ENCODE measurements at places on chromosomes 3 and 15.

DNA sequence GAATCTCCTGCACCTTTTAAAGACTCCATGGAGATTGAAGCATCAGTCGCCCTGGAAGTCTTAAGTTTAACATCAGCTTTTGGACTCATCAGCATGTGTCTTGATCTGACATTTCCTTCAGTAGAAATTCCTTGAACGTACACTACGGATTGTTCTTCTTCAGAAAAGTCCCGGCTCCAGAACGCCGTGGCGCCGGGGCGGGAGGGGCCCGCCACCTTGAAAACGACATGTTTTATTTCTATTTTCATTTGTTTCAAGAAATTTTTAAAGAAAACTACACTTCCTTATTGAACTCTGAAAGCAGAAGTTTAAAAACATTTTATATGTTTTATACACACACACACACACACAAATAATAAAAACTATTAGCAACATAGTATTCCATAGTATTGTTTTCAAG, 32.6 kb upstream of the RAP2B start:
- DNase-seq, result no peak

DNA sequence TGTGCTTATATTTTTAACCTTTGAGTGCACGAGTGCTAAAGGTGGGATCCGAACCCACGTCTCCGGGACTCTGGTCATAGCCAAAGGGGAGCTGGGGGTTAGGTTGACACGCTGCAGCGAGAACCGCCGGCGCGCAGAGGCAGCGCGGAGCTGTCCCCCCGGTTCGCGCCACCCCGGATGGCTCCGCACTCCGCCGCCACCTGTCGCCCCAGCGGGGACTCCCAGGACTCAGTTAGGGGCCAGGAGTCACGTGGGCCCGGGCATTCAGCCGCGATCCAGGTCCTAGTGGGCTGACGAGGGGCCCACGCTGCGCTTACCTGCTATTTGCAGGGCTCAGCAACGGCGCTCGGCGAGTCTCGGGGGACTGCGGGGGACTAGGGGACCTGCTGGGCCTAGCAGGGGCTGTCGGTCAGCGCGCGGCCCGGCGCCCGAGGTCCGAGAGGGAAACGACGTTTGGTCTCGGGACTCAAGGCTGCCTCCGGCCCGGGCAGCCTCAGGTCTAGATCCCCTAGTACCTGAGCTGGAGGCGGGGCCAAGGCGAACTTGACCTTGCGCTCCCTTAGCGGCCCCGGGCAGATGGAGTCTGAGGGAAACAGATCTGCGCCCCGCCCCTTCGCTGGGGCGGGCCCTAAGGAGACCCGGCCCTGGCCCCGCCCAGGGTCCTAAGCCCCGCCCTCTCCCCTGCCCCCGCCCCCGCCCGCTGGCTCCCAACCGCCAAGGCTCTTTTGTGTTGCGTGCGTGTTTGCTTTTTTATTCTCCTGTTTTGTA, at the start of gene NMNAT3:
Gene NMNAT3 (minus strand): TSS at position 585 of the 768 bp plus-strand sequence. CDS start 50,248 bp downstream, outside the sequence.
- DNase-seq, result peak; percentile 40

- no peak for DNase-seq
Measured at GRCh38 chr3:130405956-130406355, 60.5 kb downstream of the COL6A5 start.

- DNase-seq, result no peak
Measured at GRCh38 chr15:99239545-99240198, 9.7 kb downstream of the TTC23 start.

DNA sequence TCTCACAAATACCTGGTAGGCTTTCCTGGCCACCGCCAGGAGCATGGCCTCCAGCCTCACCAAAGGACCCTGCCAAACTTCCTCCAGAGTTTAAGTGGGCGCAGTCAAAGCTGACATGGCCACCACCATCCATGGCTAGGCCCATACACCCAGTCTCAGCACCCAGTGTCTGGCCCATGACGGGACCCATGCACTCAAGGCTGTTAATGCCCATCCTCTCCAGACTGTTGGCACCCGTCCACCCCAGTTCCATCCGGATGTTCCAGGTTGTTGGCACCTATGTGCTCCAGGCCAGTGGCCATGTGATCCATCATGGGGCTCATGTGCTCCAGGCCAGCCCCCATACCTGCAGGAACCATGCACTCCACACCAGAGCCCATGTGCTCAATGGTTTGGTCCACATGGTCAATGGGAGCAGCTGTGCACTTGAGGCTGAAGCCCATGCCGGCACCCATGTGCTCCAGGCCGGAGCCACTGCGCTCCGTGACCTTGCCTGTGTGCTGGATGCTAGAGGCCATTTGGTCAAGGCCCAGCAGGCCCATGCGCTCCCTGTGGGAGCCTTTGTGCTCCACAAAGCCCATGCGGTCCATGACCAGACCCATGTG, 20.4 kb downstream of the CTDSPL2 start:
- no peak for DNase-seq

All from esophagus squamous epithelium (tissue), 5 donors.